ENCODE measurements at places on chromosomes 2 and 18. TPM values are rescaled to one million over a fixed set of nuclear protein-coding genes. Genes with fewer than 3 reads are reported as not detected.

- no peak for DNase-seq
- no peaks in the 10 kb centered on the region for H3K36me3 ChIP-seq
- no peak overlapping the region for H3K4me3 ChIP-seq
- H3K4me1 ChIP-seq = no peaks in the 10 kb centered on the region
- H3K27me3 ChIP-seq = no peaks in the 10 kb centered on the region
These were observed 1.5 kb upstream of the IL1RL2 start for GRCh38 chr2:102185347-102185746.

DNA sequence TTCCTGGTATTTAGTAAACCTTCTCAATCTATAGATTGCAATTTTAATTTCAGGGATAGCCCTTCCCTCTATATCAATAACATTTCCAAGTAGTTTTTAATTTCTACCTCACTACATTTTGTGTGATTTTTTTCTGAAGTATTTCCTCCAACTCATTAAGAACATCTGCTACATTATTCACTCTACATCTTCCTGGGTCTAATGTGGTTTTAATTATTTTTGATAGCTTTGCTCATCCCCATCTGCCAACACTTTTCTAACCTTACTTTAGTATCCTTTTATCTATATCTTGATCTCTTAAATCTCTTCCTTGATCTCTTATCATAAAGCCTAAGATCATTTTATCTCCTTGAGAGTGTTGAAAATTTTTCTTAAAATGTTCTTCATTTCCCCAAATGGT is 278.3 kb upstream of the CYP26B1 start:
- H3K4me3 ChIP-seq = no peak overlapping the region
- DNase-seq = no peak
- no peaks in the 10 kb centered on the region for H3K36me3 ChIP-seq
- no peaks in the 10 kb centered on the region for H3K4me1 ChIP-seq
- no peak overlapping the region for H3K27ac ChIP-seq

COBLL1 gene
- total RNA-seq = 63.5 TPM

DNA sequence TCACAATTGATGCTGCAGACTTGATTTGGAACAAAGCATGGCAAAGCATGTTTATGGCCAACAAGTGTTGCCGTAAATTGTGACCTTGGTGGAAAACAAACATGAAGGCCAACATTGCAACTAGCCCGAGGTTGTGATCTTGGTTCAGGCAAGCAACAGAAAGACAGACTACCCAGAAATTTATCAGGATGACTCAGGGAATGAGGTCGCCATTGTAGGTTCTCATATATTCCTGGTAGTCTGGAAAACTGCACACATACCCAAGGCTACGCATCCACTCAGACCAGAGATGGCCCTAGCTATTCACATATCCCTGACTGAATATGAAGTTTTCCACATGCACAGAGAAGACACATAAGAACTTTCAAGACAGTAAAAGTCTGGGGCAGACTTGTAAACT is 30.1 kb downstream of the CYP1B1 start:
- no peak overlapping the region for H3K4me3 ChIP-seq
- no peaks in the 10 kb centered on the region for H3K4me1 ChIP-seq
- H3K27ac ChIP-seq = no peak overlapping the region
- DNase-seq = no peak
- H3K36me3 ChIP-seq = no peaks in the 10 kb centered on the region
- no peaks in the 10 kb centered on the region for H3K27me3 ChIP-seq

CCDC150 gene
- 3.3 TPM for total RNA-seq

DNA sequence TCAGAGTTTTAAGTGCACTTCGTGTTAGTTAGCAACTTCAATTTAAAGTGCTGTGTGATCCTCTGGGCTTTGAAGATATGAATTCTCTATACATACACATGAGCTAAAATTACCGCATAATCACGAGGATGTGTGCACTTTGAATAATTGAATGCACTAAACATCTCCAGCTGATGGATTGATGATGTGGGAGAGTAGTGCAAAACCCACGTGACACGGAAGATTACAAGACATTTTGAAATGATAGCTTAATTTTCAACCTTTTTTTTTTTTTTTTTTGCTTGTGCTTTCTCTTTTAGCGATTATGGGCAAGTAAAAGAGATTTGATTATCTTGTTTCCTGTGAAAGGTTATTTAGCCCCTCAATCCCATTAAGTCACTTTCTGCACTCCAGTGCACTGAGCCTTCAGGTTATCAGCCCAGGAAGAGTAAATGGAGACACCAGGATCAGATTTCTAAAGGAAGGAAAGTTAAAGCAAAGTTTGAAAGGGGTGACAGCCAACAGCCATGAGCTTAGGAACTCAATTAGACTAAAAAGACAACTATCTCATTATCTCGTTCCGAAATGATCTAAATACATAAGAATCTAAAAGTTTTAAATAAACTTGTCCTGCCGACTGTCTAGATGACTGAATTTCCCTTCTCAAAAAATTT is 81.6 kb downstream of the CDK15 start:
- peaks cover 6% of the 10 kb centered on the region for H3K4me1 ChIP-seq
- no peaks in the 10 kb centered on the region for H3K27me3 ChIP-seq
- no peak overlapping the region for H3K27ac ChIP-seq
- no peaks in the 10 kb centered on the region for H3K36me3 ChIP-seq
- H3K4me3 ChIP-seq = no peak overlapping the region

SUMO1 gene
- total RNA-seq = 57.4 TPM

GRCh38 chr2:156476021-156476849 is 40.1 kb downstream of the GPD2 start:
- H3K27ac ChIP-seq = no peak overlapping the region
- no peaks in the 10 kb centered on the region for H3K36me3 ChIP-seq
- no peaks in the 10 kb centered on the region for H3K27me3 ChIP-seq
- no peak overlapping the region for H3K4me3 ChIP-seq
- no peak for DNase-seq
- peaks cover 5% of the 10 kb centered on the region for H3K4me1 ChIP-seq

SERPINB5 gene
- not detected for total RNA-seq

DNA sequence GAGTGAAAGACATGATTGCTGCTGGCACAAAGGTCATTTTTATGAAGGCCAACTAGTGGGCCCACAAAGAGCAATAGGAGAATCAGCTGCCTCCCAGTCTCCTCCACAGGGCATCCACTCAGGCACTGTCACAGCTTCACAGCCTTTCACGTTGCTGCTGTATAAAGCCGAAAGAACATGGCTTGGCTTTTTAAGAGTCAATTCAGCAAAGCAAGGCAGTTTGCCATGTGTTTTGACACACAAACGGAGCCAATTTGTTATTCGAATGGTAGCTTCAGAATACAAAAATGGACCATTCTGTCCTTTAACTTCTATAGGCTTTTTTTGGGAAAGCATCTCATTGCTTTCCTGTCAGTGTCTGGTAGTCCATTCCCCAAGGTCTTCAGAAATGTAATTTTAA is 283.4 kb upstream of the PARD3B start:
- no peaks in the 10 kb centered on the region for H3K4me1 ChIP-seq
- no peaks in the 10 kb centered on the region for H3K36me3 ChIP-seq
- no peaks in the 10 kb centered on the region for H3K27me3 ChIP-seq
- H3K27ac ChIP-seq = no peak overlapping the region

DNA sequence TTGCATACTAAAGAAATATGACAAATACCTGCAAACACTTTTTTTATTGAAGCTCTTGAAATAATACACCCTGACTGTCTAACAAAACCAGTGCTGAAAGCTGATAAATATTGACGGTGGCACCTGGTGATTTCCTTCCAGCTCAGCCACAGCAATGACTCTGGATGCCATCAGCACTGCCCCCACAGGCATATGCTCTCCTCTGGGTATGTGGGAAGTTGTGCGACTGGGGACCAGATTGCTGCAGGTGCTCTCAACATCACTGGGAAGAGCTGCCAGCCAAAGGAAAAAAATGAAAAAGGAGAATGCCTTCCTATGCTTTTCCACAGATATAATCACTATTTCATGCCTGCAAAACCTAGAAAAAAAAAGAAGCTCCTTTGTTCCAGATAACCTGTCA is 141.5 kb downstream of the PIGN start:
- no peaks in the 10 kb centered on the region for H3K4me1 ChIP-seq
- H3K27me3 ChIP-seq = no peaks in the 10 kb centered on the region
- H3K27ac ChIP-seq = no peak overlapping the region

ST8SIA3 gene
- not detected for total RNA-seq

DNA sequence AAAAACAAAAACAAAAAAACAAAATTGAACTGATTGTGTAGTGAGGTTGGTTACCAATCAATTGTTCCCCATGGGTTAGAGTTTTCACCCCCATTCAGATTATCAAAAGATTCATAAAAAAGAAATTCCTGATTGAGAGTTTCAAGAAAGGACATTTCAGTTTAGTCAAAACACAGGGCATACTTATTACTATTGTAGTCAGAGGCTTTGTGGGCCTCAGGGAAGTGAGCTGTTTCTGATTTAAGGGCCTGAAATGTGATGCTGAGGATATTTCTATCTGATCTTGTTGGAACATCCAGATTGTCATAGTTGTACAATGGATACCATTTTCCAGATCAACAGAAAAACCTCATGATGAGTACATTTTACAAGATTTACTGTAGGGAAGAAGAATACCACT is 368.1 kb upstream of the NETO1 start:
- no peak for DNase-seq
- no peaks in the 10 kb centered on the region for H3K27me3 ChIP-seq
- no peak overlapping the region for H3K4me3 ChIP-seq
- no peaks in the 10 kb centered on the region for H3K36me3 ChIP-seq

GRCh38 chr18:45930963-45931362 is 36.2 kb downstream of the EPG5 start:
- H3K27me3 ChIP-seq = no peaks in the 10 kb centered on the region
- no peak overlapping the region for H3K4me3 ChIP-seq
- DNase-seq = no peak
- peaks cover 9% of the 10 kb centered on the region for H3K36me3 ChIP-seq

SLC16A14 gene
- total RNA-seq = 6.0 TPM

DNA sequence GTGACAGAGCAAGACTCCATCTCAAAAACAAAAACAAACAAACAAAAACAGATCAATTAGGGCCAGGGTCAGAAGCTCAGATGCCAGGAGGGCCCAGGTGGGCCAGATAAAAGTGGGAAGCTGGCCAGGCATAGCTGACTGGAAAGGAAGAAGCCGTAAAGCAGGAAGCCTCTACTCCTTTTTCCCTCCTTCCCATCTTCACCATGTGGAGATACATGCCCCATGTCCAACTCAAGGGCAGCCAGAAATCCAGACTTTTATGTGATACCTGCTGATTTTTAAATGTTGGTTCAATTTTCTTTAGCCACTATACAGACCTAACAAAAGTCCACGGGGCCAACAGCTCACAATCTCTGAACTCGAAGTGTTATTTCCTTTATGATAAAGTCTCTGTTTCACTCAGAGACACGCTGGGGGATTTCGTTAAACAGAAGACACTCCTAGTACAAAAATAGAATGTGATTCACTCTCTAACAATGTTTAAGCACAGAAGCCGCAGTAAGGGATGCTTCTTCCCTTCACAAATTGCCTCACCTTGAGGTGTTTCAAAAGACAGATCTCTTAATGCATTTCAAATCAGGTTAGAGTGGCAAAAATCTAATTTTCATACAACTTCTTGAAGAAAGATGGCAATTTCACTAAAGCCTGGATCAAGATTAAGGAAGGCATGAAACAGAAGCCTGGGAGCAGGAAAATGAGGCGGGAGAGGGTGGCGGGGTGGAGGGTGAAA is 14.0 kb downstream of the TMEM247 start:
- no peak for DNase-seq
- no peaks in the 10 kb centered on the region for H3K36me3 ChIP-seq
- no peak overlapping the region for H3K4me3 ChIP-seq
- H3K27ac ChIP-seq = no peak overlapping the region
- H3K4me1 ChIP-seq = no peaks in the 10 kb centered on the region

GRCh38 chr2:75517547-75518230 is 43.0 kb downstream of the EVA1A start:
- H3K36me3 ChIP-seq = no peaks in the 10 kb centered on the region
- H3K27me3 ChIP-seq = no peaks in the 10 kb centered on the region
- H3K4me3 ChIP-seq = no peak overlapping the region
- no peaks in the 10 kb centered on the region for H3K4me1 ChIP-seq
- DNase-seq = no peak

DNA sequence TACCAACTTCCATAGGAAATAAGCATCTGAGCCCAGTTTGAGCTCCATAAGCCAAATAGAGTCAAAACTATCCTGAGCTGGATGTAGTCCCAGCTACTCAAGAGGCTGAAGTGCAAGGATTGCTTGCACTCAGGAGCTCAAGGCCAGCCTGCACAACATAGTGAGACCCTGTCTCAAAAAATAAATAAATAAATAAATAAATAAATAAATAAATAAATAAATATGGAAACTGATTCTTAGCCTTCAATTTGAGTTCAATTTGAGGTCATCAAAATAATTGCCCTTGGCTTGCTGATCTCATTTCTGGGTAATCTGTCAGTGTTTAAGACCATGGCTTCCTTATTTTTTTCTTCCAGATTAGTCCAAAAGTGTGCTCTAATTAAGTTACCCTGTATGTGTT is 184.9 kb upstream of the CDH20 start:
- no peak for DNase-seq
- no peak overlapping the region for H3K27ac ChIP-seq
- H3K4me3 ChIP-seq = no peak overlapping the region
- H3K36me3 ChIP-seq = no peaks in the 10 kb centered on the region
- H3K27me3 ChIP-seq = no peaks in the 10 kb centered on the region

DNA sequence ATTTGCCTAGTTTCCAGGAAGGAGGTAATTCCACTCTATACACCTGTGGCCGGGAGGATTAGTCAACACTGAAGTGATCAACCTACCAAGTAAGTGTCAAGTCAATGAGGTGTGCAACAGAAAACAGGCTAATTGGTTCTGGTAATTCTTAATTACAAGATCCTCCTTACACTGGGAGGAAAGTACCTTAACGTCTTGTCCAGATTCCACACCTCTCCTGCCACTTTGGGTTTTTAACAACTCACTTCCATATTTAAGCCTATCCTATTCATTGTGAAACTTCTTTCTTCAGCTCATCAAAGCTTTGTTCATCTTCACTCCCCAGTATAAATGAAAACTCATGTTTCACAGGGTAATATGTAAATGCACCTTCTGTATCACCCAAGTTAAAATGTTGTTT is 22.0 kb upstream of the MAP4K4 start:
- H3K4me3 ChIP-seq = no peak overlapping the region
- no peaks in the 10 kb centered on the region for H3K27me3 ChIP-seq
- no peaks in the 10 kb centered on the region for H3K4me1 ChIP-seq
- DNase-seq = no peak
- no peak overlapping the region for H3K27ac ChIP-seq

GRCh38 chr2:218721934-218722333 is 11.3 kb downstream of the TTLL4 start:
- peaks cover 2% of the 10 kb centered on the region for H3K4me1 ChIP-seq
- no peaks in the 10 kb centered on the region for H3K36me3 ChIP-seq
- H3K4me3 ChIP-seq = no peak overlapping the region
- no peaks in the 10 kb centered on the region for H3K27me3 ChIP-seq

- no peak overlapping the region for H3K4me3 ChIP-seq
- H3K4me1 ChIP-seq = no peaks in the 10 kb centered on the region
- no peak overlapping the region for H3K27ac ChIP-seq
- no peak for DNase-seq
These were observed 8.7 kb upstream of the SERPINB13 start for GRCh38 chr18:63578357-63578958.

CYRIA gene
- total RNA-seq = 12.8 TPM

HOXD3 gene
- total RNA-seq = 13.4 TPM

GRCh38 chr2:159052157-159052601 is 83.7 kb downstream of the TANC1 start:
- H3K4me3 ChIP-seq = no peak overlapping the region
- H3K27me3 ChIP-seq = no peaks in the 10 kb centered on the region
- peak overlapping the region; percentile 32 for H3K27ac ChIP-seq
- H3K4me1 ChIP-seq = peaks cover 2% of the 10 kb centered on the region
- no peaks in the 10 kb centered on the region for H3K36me3 ChIP-seq
